Mucosa of gallbladder (tissue), 1 donor: ENCODE measurements at places on chromosomes 16 and 17. TPM values are rescaled to one million over a fixed set of nuclear protein-coding genes. Genes with fewer than 3 reads are reported as not detected.
A peak's percentile ranks its signal among the peaks of the same experiment; 100 is the strongest.

GRCh38 chr17:56594320-56595107 lies 1.0 kb downstream of the NOG start:
- DNase-seq, result no peak

DNA sequence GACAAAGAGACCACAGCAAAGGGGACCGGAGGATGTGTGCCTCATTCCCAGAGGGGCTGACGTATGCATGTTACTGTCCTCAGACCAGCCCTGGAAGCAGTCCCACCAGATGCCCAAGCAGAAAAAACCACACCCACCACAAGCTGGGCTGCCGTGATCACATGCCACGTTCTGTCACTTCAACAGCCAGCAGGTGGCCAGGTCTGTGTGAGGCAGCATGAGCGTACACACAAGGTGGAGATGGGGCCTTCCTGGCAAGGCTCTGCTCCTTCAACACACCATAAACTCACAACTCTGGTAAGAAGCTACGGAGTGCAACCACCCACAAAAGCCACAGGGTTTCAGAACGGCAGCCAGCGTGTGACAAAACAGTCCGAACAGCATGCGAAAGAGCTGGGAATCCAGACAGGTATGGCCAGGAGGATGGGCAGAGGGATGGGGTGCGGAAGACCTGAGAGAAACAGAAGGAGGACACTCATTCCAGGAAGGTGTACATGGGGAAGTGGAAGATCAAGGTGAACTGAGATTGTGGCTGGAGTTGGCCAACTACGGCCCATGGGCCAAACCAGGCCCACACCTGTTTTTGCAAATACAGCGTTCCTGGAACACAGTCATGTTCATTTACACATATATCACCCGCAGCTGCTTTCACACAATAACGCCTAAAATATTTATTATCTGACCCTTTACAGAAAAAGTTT lies 27.9 kb downstream of the MBTPS1 start:
- DNase-seq, result no peak

DNA sequence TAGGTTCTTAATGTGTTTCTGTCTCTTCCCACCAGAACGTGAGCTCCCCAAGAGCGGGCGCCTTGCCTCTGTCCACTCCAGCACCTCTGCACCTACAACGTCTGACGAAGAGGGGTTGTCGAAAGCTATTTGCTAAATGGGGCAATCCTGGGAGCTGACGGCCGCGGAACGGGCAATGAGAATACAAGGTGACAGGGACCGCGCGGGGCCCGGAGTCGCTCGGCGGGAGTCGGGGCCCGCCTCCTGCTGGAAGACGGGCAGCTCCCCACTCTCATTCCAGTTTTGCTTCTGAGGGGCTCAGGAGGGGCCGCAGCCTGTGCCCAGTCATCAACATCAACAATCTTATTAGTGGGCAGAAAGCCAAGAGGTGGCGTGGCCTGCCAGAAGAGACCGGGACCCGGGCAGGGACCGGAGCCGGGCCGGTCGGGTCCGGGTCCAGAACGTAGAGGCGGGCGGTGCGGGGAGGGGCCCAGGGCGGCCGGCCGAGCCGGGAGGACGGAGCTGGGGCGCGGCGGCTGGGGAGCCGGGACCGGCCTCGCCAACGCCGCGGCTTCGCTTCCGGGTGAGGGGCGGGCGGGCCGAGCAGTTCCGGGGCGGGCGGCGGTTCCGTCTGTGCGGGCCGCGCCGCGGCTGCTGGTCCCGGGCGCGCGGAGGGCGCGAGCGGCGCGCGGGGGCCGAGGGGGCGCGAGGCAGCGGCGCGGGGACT lies at the start of gene MOSMO:
Gene MOSMO, plus strand, starts transcription at position 603 of the 706 bp plus-strand sequence. CDS start 191 bp downstream, outside the sequence.
- DNase-seq, result peak; percentile 60

DNA sequence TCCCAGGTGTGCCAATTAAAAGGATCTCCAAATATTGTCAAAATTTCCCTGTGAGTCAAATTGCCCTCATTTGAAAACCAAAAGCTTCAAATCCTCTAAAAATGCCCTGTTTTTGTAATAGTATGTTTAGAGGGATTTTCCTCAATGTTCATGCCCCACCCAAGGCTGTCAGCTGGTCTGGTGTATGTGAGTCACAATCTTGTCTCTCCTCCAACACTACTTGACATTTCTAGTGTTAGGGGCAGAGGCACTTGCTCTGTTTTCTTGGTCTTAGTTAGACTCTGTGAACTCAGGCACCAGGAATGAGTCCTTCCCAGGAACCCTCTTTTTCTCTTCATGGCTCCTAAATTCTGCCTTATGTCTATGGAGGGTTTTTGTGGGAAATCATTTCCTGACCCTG lies 634.8 kb downstream of the KCNJ2 start:
- DNase-seq, result no peak

DNA sequence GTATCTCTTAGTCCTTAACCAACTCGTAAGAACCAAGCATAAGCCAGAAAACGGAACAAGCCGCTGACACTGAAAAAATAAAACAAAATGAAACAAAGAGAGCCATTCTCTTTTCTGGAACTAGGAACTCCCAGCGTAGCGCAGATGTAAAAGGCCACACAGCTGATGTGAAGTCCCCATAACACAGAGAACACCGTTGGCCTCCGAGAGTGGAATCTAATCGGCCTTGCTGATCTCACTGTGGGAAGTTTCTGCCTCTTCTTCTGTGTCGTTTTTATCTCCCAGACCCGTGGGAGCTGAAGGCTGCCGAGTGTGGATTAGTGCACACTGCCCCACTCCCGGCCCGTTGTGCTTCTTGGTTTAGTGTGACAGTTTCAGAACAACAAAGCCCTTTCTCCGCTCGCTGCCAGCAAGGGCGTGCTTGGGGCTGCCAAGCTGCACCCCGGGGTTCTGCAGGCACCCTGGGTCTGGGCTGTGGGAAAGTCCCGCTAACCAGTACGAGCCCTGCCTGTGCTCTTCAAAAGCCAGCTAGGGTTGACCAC lies 21.7 kb downstream of the TTYH2 start:
- DNase-seq, result no peak

DNA sequence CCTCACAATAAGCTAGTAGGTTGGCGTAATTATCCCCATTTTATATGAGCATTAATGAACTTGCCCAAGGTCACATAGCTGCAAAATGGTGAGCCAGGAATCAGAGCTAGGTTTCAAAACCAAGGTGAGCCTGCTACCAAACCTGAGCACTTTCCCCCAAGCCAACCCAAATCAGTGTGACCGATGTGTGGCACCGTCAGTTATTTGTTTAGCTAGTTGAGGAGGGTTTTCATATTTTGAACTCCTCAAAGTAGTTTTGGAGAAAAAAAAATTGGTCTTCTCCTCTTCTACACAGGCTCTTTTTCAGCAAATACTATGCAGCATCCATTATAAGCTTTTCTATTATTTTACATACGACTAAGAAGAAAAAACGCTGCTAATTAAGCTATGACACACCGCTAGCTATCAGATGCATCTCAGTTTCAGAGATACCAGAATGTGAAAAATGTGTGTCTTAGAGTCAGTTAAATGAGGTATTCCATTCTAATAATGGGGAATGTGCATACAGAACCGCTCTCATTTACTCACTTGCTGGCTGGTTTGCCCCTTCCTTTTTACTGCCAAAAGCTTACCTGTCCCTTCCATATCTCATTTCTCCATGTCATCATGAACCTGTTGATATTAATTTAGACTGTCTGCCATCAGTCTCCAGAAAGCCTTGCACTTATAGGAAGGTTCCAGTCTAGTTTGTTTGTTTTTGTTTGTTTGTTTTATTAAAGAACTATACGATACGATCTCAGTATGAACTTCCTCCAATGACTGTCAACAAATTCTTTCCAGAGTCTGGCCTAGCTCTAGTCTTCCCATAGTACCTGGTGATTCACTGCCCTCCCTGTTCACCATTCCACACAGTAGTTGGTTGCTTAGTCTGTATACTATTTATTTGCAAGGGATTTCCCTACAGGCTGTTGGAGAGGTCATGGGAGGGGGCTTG lies 2.2 kb upstream of the TBX4 start:
- no peak for DNase-seq

DNA sequence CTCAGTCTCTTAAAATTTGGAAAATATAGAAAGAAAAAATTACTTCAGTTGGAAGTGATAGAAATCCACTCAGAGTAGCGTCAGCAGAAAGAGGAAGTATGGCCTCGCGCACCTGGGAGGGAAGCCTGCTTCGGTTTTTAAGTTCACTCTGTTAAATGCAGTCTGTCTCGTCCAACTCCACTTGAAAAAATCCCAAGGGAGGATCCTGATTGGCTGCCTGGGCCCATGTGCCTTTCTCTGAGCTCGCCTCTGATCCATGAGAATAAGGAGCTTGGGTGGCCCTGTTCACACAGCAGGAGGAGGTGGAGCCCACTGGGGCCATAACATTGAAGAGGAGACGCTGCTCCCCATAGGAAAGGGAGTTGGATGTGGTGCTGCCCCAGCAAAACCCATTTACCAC lies 40.7 kb downstream of the DNAJA2 start:
- no peak for DNase-seq

- DNase-seq, result no peak
Observed at GRCh38 chr16:78437352-78437968, 338.0 kb downstream of the WWOX start.

DNA sequence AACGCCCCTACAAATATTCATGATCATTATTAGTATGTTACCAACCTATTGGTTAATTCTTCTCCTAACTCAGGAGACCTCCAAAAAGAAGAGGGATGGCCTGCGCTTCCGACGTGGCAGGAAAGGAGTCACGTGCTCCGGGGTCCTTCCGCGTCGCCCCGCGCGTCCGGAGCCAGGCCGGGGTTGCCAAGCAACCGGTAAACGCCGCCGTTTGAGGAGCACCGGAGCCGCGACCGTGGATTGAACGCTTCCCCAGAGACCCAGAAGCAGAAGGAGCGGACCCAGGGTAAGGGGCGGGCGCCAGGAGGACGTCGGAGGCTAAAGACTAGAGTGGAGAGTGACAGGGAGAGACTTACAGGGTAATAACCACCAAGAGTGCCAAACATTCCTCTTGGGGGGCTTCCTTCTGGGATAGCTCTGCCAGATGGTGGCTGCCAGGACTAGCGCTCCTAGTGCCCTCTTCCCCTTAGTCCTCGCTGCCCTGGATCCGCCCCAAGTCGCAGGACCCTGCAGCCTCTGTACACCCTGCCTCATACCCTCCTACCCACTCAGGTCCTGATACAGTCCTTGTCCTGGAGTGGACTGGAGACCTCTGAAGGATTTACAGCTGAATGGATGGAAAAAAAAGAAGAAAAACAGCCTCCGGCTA lies at the start of gene DNAI2:
Gene DNAI2, plus strand, starts transcription at position 175 of the 649 bp plus-strand sequence. CDS start 7,584 bp downstream, outside the sequence.
- peak; percentile 20 for DNase-seq

GRCh38 chr17:43994272-43995149 lies 9.9 kb upstream of the NAGS start:
- DNase-seq, result peak; percentile 53

GRCh38 chr16:85712801-85713200 lies 24.0 kb upstream of the GINS2 start:
- no peak for DNase-seq

GRCh38 chr16:80200079-80200478 lies 340.7 kb upstream of the DYNLRB2 start:
- no peak for DNase-seq

GRCh38 chr16:20740007-20740883 lies 1.4 kb downstream of the THUMPD1 start:
- no peak for DNase-seq

- no peak for DNase-seq
Observed at GRCh38 chr16:8310323-8310722, 280.0 kb downstream of the TMEM114 start.

GRCh38 chr17:8153525-8153956 lies 1.3 kb upstream of the PER1 start:
- DNase-seq, result peak; percentile 93

- no peak for DNase-seq
Observed at GRCh38 chr17:30278032-30278431, 13.7 kb downstream of the BLMH start.

DNA sequence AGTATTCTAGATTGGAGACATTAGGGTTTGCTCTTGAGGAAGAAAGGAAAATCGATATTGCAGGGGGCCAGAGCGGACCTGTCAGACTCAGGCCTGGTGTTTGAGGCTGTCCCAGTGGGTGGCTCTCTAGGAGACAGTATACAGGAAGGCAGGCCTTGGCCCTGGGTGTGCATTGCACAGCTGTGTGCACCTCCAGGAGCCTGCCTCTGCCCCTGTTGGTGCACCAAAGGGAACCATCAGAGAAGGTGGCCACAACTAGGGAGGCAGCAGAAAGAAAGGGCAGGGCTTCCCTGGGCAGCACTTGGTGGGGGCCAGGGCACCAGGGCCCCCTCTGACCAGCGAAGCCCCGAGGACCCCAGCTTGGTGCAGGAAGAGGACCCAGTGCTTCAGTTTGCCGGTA lies 188.0 kb downstream of the NTN1 start:
- no peak for DNase-seq

DNA sequence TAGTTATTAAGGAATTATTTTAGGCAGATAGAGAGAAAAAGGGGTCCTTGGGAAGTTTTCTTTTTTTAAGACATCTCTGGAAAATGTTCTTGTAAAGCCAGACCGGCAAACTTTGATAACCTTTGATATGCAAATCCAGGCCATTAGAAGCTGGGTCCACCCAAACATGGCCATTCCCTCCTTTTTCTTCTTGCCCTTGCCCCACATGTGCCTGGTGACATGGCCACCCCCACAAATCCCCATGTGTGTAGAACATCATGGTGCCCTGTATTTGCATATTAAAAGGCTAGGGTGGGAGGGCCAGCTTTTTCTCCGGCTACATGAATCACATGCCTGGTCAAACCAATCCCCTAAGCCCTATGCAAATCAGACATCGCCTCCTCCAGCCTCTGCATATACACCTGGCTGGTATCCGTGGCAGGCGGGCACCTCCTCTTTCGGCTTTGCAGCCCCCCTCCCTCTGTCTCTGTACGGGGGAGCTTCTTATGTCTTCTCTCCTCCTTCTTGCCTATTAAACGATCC lies 43.9 kb upstream of the LYRM9 start:
- no peak for DNase-seq

DNA sequence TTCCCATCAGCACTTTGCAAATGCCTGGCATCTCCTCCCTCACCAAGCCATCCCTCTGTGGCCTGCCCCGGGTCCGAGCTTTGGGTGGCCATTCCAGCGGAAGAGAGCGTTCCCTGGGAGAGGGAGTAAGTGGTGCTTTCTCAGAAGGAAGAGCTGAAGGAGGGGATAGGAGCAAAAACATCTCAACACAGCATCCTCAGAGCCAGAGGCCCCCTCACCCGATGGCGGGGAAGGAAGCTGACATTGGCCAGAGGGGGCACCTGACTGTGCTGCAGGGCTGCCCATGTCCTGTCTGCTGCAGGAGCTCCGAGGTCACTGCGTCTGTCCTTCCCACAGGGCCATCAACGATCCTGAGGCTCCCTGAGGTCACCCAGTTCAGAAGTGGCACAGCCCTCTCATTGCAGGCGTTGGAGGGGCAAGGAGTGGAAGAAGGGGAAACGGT lies 427 bp upstream of the TLCD3B start:
- no peak for DNase-seq

PHOSPHO1 gene
- 0.23 TPM for total RNA-seq

KLHL10 gene
- 0.29 TPM for total RNA-seq

TNP2 gene
- not detected for total RNA-seq

GNGT2 gene
- 3.4 TPM for total RNA-seq

GUCY2D gene
- 0.63 TPM for total RNA-seq

MT1A gene
- total RNA-seq, result 1.9 TPM

ASGR1 gene
- total RNA-seq, result 5.0 TPM

HP gene
- total RNA-seq, result 27.5 TPM
